Thymus (tissue), 14 donors: ENCODE measurements at places on chromosomes 2 and 18.

DNA sequence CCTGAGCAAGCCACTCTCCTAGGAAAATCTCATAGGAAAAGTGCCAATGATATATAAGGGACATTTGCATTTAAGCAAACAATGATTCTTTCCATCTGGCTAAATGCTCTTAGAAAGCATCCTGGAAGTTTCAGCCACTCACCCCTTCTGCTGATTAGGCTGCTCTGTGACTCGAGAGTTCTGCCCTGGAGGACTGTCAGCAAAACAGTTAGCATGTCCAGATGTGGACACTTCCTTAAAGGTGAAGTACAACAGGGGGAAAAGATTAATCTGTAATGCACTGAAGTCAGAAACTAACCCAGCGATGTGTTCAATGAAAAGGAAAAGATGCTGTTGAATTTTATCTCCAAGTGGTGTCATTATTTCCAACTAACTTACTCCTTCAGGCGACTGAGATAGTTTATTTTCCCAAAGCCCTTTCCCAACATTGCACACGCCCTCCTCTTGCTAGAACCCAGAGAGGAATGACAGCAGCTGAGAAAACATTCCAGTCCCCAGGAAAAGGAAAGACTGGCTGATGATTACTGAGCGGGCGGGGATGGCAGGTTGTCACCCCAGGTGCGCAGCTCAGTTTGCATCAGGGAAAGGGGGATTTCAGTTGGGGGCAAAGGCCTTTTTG, 214.0 kb downstream of the SS18 start:
- no peak for DNase-seq

- no peak for DNase-seq
These were observed 100.5 kb downstream of the TEX51 start for GRCh38 chr2:126999106-126999756.

- no peak for DNase-seq
These were observed 190.8 kb downstream of the RTP5 start for GRCh38 chr2:242060212-242060835.

- DNase-seq: no peak
These were observed 80.9 kb downstream of the ASAP2 start for GRCh38 chr2:9287400-9288045.

GRCh38 chr18:316393-316792, 48.5 kb upstream of the THOC1 start:
- DNase-seq: no peak

DNA sequence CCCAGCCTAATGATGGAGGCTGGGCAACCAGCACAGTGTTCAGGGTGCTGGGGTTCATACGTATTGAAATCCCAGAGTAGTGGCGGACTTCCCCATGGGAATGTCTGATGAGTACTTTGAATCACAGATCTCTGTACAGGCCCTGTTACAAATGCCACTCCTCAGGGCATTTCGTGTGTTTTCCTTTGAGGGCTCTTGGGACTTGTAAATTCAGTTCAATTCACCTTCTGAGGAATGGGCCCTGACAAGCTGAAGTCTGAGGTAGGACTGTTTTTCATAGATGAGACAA, 288 bp upstream of the RDH14 start:
- no peak for DNase-seq

- DNase-seq: peak; percentile 71
These were observed 1.5 kb upstream of the NR4A2 start for GRCh38 chr2:156333951-156334495.

DNA sequence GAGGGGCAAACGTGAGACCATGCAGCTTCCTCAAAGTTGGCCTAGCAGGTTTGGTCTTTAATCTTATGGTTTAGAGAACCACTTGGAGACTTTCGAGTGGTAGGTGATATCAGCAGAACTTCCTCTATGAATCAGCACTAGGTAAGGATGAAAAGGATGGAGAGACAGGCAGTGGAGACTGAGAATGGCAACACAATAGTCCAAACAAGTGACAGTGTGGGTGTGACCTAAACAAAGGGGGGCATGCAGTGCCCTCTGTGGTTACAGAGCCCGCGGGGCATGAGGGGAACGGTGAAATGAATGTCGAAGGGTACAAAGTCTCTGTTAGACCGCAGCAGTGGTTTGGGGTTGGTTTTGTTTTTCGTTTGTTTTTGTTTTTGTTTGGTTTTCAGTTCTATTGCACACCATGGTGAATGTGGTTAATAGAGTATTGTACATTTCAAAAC, 143.9 kb downstream of the L3MBTL4 start:
- no peak for DNase-seq

DNA sequence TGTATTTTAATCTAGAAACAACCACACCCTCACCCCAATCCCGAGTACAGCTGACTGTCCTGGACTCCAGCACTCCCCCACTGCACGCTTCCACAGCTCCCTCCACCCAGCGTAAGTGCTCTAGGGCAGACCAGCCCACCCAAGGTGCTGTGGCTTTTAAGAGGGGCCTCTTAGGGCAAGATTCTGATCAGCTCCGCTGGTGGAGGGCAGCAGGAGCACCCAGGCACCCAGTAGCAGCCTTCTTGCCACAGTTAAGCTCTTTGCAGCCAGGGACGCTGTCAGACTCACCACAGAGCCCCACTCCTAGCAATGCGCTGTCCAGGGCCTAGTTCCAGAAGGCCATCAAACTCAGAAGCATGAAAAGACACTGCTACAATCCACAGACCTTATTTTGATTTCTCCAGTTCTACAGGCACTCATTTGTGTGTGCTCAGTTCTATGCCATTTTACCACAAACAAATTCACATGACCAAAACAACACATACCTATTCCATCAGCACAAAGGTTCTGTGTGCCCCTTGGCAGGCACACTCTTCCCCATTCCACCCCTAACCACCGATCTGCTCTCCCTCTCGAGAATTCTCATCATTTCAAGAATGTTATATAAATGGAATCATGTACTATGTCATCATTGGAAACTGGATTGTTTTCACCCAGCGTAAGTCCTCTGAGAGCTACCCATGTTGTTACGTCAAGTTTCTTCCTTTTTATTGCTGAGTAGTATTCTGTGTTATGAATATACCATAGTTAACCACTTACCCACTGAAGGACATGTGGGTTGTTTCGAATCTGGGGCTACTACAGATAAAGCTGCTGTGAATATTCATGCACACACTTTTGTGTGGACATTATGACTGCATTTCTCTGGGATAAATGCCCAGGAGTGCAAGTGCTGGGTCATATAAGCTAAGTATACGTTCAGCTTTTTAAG, 40.4 kb downstream of the PTPN2 start:
- no peak for DNase-seq

- DNase-seq: no peak
These were observed 463.7 kb upstream of the RGPD4 start for GRCh38 chr2:107362993-107363392.

GRCh38 chr2:170157025-170157684, 20.8 kb upstream of the MYO3B start:
- DNase-seq: no peak

GRCh38 chr2:64635976-64636911, 17.5 kb downstream of the SERTAD2 start:
- no peak for DNase-seq
